HCEC 1CT (cell line): ENCODE measurements at places on chromosomes 6 and 20.

GRCh38 chr6:121830736-121831135 is 395.3 kb downstream of the GJA1 start:
- no peak for DNase-seq

GRCh38 chr6:137661601-137662000 is 167.4 kb upstream of the OLIG3 start:
- peak; percentile 26 for DNase-seq

- no peak for DNase-seq
Observed at GRCh38 chr6:22653980-22654610, 84.7 kb downstream of the HDGFL1 start.

DNA sequence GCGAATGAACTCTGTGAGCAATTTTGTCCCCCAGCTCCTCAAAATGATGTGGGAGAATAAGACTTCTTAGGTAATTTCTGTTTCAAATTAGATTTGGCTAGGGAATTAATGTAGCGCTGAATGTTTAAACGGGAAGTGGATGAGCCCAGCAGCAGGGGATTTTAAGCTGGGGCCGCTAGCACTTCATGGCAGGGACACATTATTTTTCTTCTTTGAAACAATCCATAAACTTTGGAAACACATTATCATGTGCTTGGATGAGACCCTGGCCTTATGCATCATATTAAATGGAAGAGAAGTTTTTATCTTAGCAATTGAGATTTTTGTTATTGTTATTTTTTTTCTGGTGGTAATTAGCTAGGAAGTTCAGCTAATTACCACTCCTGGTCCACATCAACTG is 74.2 kb upstream of the FUCA2 start:
- DNase-seq, result no peak

DNA sequence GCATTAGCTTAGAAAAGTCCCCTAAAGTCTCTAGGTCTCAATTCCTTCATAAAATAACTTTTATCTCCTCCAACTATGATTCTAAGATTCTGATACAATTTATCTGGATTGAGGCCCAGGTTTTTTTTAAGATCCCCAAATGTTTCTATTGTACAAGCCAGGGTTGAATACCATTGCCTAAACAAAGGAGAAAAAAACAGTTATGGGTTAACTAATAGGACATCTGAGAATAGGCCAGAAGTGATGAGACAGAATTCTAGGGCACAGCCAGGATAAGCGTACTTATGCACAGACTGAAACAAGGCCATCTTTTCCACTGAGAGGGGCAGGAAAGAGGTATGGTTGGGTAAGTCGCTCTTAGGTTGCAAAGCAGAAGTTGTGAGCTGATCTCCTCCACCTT is 26.4 kb downstream of the EPB41L2 start:
- no peak for DNase-seq

DNA sequence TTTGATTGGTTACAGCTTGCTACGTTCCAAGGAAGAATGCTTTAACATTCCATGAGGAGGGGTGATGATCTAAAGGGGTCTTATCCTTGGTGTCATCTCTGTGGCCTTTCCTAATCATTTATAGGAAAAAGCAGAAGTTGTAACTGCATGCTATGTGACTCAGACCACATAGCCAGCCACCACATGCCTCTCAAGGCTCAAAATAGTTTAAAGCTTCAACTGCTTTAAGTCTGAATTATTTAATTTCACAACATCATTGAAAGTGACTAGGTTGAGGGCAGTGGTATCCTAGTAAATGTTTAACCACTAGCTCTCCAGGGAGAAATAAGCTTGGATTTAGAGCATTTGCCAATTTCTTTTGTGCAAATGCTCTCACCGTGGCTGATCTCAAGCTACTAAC is 29.7 kb downstream of the MC3R start:
- no peak for DNase-seq

DNA sequence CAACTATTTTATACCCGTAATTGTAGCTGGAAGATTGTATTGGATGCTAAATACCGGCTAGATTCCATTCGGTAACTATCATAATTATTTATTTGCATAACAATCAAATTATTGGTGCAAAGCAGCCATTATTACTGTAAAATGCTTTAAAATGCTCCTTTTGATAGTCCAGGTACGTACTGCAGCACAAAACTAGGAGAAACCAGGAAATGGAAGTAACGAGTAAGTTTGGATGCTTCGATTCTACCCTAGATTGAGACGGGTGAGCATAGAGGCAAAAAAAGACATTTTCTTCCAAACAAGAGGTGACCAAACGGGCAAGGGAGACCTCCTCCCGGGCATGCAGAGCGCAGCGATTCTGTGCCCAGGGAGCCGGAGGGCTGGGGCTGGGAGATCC is 469 bp upstream of the XRN2 start:
- no peak for DNase-seq

- peak; percentile 39 for DNase-seq
Observed at GRCh38 chr20:48295966-48296421, 510.7 kb upstream of the SULF2 start.

GRCh38 chr20:55583036-55583435 is 422.3 kb downstream of the CBLN4 start:
- no peak for DNase-seq
